ENCODE measurements at places on chromosomes 1 and 21.

GRCh38 chr1:220497220-220497947 is 30.6 kb upstream of the MARK1 start:
- no peak for DNase-seq

DNA sequence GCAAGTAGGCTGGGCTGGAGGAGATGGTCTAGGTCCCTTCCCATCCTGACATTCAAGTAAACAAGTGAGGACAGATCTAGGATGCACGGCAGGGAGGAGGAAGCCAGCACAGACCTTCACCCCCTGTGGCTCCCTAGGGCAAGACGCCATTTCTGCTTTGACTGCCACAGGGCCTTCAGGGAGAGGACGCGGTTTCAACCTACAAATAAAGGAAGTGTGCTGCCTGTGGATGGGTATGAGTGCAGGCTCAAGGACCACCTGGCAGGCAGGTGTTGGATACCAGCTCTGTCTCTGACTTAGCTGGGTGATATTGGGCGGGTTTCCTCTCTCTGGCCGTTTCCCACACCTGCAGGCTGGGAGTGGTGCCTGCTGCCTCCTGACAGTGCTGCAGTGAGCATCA is 16.2 kb downstream of the SLC2A1 start:
- no peak for DNase-seq

GRCh38 chr21:29133241-29133640 is 2.8 kb downstream of the MAP3K7CL start:
- no peak for DNase-seq

DNA sequence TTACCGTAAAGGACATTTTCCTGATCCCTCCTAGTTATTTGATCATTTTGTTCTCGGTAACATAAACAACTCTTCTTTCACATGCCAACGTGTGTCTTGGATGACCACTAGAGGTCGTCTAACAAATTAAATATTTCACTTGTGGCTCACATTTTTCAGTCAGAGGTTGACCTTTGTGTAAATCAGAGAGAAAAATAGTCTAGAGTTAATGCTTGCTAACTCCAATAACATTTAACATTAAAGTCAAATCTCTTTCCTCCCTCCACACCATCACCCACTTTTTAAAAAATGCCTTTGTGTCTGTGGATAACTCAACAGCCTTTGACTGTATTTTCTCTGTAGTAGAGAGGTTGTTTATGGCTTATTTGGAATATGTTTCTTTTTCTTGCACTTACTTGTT is 220.5 kb upstream of the B3GALT2 start:
- peak; percentile 60 for DNase-seq

- DNase-seq: no peak
Observed at GRCh38 chr1:45677751-45678245, 8.5 kb downstream of the GPBP1L1 start.
